Stimulated activated CD4-positive, alpha-beta T cell treated with anti-CD3 and anti-CD28 coated beads, Interleukin-2, amount 100 ng/mL, for 24 hours (primary cell): ENCODE measurements at places on chromosomes 11 and 22.

- no peak for DNase-seq
These were observed 399.5 kb downstream of the ETS1 start for GRCh38 chr11:128187835-128188234.

GRCh38 chr11:116388146-116388545, 384.6 kb downstream of the BUD13 start:
- DNase-seq = no peak

DNA sequence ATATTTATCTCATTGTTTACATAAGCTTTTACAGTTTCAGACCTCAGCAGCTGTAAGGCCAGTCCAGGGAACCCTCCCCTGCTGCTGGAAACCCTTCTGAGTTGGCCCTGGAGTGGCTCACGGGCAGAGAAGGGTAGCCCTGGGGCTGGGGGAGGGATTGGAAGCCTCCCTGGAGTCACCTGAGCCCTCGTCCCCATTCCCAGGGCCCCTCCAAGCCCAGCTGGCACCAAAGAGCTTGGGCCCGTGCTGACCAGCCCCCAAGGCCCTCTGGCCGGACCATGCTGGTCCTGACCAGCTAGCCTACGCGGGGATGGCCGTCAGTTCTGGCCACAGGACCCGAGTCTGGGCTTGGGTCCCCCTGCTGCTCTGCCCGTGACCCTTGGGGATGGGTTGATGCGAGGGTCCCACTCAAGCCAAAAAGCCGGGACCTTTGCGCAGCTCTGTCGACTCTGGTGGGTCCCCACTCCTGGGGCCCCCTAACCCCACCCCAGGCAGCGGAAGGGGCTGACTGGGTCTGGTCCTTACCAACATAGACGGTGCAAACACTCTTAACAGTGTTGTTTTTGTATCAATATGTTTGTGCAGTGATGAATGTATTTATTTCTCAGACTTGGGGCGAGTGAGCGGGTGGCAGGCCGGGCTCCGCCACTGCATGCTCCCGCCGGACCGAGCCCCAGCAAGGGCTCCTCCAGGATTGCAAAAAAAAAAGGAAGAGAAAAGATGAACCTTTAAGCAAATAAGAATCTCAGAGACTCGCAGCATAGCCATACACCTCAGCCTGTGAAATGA, 17.5 kb upstream of the TMEM191C start:
- DNase-seq = peak; percentile 10

GRCh38 chr22:48475661-48476345, 1351.9 kb downstream of the BRD1 start:
- DNase-seq = no peak

- no peak for DNase-seq
These were observed 12.5 kb upstream of the THRSP start for GRCh38 chr11:78050964-78051831.

DNA sequence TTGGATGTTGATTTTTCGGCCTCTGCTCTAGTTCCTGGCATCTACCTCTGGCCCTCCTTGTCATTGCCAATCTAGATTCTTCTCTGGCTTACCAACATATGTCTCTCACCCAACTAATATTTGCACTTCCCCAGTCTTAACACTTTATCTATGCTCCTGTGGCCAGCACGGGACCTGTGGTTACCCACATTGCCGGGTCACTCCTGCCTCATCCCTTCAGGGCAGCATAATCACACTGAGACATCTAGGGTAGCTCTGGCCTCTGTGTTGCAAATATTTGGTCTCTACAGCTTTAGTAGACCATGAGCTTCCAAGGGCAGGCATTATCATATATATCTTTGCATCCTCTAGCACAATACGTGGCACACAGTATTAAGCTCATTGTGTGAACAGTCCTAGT, 182.0 kb upstream of the ARHGAP20 start:
- no peak for DNase-seq

- DNase-seq = no peak
These were observed 24.2 kb upstream of the TMEM123 start for GRCh38 chr11:102476812-102477211.

DNA sequence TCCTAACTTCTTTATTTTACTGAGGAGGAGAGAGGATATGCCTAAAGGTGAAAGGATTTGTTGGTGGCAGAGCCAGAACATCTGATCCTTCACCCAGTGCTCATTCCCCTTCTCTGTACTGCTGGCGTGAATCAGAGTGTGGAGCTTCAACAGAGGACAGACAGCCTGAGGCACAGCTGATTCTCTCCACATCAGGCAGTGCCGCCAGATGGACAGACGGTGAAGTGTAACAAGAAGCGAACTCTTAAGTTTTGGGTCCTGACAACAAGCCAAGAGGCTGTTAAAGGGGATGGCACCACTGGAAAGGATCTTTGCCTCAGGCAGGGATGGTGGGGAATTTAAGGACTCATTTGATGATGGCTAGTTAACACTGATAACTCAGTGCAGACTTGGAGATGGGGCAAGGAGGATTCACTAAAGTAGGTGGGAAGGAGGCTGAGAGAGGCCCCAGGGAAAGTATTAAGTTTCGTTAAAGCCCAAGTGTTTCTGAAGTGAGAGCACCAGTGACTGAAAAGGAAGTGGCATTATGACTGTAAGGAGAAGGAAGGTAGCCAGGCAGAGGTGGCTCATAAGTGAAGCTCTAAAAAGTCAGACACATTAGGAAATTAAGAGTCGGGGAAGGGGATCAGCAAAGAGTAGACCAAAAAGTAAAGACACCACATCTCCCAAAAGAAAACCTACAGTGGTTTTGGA, 81.3 kb downstream of the CLPB start:
- no peak for DNase-seq

- DNase-seq = no peak
These were observed 5.5 kb downstream of the ZC3H12C start for GRCh38 chr11:110098645-110099044.

- DNase-seq = no peak
These were observed 238.1 kb upstream of the TENM4 start for GRCh38 chr11:79678780-79679452.

GRCh38 chr22:24330636-24331035, 60.0 kb downstream of the SPECC1L start:
- no peak for DNase-seq
